ENCODE measurements at places on chromosomes 2 and 18.

DNA sequence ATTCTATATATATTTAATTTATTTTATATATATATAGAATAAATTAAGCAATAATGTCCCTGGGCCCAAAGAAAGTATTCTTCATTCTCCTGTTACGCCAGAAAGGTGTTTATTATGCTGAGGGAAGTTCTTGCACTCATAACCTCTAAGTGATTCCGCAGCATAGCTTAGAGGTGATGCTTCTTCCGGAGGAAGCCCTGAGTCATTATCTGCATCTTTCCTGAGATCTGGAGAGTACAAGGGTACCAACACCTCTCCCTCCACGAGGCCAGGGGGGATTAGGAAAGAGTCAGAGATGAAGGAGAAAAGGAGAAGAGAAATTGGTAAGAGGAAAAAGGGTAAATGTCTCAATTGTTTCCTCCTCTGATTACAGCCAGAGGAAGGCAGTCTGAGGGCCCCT lies 43.1 kb upstream of the RTN4 start:
- no peak for DNase-seq

DNA sequence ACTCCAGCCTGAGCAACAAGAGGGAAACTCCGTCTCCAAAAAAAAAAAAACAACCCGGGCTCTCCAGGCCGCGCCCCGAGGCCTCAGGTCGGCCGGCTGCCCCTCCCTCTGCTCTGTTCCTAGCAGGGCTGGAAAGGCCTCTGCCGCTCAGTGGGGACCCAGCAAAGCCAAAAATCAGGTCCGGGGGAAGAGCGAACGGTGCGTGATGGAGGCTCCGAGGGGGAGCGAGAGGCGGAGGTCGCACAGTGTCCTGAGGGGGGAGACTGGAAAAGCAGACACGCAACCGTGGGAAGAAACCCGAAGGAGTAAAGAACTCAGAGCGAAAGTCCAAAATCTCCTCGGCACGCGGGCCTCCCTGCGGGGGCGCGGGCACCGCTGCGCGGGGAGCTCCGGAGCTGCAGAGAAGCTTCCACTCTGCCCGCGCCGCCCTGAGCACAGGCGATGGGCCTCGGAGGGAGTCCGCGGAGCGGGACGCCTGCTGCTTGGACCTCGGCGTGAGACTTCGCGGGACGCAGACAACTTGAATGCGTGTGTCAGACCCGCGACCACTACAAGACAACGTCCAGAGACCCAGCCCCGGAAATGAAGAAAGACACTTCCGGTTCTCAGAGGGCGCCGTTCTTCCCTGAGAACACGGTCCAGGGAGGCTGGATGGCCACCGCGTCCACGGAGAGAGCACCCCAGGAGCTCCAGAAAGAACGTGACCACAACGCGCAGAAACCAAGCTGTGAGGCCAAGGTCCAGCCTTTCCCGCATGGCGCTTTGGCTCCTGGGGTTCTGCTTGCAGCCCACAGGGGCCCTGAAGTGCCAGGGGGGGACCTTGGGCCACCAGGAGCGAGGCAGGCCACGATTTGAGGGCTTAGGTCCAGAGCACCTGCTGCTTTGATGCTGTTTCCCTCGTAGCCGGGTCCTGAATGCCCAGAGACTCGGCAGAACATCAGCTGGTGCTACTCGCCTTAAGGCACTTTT lies 219.8 kb downstream of the DPP10 start:
- DNase-seq: peak; percentile 62

- DNase-seq: no peak
Observed at GRCh38 chr2:223467196-223467595, 135.0 kb downstream of the SCG2 start.

- DNase-seq: no peak
Observed at GRCh38 chr2:10877651-10878111, 34.1 kb upstream of the KCNF1 start.

DNA sequence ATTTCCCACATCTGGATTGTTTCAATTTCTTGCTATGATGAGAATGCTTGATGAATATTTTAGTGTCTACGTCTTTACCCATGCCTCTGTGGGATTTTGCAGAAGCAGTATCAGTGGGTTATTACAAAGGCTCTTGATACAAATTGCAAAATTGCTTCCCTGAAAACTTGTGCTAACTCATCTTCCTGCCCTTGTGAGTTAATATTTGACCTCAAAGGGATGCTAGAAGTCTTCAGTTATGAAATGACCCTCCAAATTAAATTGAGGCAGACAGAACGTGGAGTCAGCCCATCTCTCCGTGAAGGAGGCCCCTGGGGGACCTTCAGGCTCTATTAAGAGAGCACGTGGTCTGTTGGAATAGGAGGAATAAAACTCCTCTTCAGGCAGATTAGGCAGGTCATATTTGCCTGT lies 239.2 kb upstream of the HS6ST1 start:
- no peak for DNase-seq

- no peak for DNase-seq
Observed at GRCh38 chr2:44778221-44778654, 163.3 kb upstream of the SIX3 start.

DNA sequence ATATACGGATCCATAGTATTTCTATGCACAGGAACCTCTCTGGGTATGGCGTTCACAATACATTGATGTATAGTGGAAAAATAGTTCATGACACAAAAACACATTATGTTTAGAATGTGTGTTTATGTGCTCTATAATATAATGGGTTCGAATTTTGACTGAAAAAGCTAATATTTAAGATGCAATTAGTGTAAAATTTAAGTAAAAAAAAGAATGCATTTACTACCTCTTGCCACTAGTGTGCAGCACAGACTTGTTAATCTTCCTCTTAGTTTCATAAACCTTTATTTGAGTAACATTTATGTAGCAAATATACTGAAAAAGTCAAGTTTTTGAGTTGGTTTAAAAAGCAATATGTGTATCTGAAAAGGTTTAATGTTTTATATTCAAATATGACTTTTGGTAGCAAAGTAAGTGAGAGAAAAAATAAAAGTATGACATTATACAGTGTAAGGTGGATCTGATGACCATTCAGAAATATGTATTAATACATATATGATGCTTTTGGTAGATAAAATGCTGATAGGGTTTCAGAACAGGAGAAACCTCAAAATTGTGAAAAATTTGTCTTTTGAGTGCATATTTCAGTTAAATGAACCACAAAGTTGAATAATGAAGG lies 49.4 kb downstream of the CCDC102B start:
- no peak for DNase-seq

GRCh38 chr2:184302506-184302905 lies 295.8 kb upstream of the ZNF804A start:
- DNase-seq: no peak

DNA sequence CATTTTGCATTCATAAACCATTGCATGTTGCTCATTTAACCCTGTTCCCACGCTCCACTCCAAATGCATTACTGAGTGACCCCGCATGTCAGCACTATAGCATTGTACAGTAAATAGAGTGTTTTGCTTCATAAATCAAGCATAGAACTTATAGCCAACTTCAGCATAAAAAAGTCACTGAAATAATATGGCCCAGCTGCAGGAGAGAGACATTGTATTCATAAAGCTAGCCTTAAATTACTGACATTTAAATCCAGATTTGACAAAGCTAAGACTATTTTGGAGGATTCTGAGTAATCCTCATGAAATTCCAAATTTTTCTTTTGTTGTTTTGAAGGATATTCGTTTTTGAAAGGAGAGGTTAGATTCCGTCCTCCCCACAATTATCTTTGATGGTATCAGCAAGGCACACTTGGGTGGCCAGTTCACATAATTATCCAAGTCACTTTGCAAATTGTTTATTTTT lies 320.9 kb upstream of the TCF4 start:
- DNase-seq: no peak

DNA sequence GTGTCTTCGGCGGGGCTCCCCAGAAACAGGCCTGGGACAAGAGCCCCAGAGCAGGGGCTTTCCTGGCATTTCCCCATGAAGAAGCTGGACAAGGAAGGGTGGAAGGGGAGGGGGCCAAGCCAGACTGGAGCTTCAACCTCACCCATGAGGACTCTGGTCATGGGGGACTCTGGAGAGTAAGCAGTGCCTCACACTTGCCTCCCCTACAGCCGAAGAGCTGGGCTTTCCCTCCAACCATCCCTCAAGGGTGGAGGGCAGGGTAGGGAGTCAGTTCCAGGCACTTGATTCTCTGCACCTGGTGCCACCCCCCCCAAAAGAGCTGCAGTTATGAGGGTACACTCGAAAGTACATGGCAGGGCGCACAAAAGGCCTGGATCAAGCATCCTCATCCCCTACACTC lies 246.6 kb downstream of the TFCP2L1 start:
- DNase-seq: no peak

GRCh38 chr2:155633887-155634570 lies 698.5 kb downstream of the NR4A2 start:
- no peak for DNase-seq

- no peak for DNase-seq
Observed at GRCh38 chr2:196482119-196483065, 157.1 kb upstream of the CCDC150 start.

DNA sequence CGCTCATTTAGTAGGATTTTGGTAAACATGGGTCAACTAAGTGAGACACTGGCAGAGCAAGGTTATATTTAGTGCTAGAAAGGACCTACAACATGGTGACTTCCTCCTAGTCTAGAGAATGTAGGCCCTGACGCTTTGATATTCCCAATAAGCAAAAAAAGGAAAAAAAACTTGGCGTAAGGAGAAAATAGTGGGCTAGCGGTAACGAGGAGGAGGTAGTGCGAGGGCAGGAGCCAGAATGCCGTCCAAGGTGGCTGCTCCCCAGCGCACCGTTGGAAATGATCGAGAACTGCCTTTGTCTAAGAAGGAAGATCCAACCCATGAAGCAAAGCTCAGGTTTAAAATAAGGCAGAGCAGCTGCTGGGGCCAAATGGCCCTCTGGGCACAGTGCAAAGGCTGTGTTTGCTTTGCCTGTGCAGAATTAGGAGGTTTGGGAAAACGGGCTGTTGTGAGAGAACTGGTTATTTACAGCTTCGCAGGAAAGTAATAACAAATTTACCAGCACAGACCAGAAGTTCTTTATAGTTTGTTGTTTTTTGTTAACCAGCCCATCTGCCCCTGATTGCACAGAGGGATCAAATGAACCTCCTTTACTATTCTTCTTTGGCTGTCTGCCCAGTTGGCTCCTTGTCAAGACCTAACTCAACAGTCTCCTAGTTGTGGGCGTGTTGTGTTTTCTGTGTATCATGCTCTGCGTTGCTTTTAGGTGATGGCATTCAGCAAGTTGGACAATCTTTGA lies 86.6 kb downstream of the ITGB1BP1 start:
- DNase-seq: no peak

- no peak for DNase-seq
Observed at GRCh38 chr2:9752441-9753275, 90.6 kb upstream of the TAF1B start.

GRCh38 chr2:43676322-43677050 lies at the start of gene C1GALT1C1L:
Gene C1GALT1C1L, minus strand, starts transcription at chr2:43676429. Its CDS starts 107 bp downstream, at chr2:43676322.
- DNase-seq: no peak

GRCh38 chr2:240820607-240821428 lies 799 bp upstream of the KIF1A start:
- DNase-seq: peak; percentile 54

GRCh38 chr2:12448846-12449505 lies 267.8 kb upstream of the TRIB2 start:
- DNase-seq: no peak

- no peak for DNase-seq
Observed at GRCh38 chr2:224613543-224614286, 28.6 kb upstream of the CUL3 start.

DNA sequence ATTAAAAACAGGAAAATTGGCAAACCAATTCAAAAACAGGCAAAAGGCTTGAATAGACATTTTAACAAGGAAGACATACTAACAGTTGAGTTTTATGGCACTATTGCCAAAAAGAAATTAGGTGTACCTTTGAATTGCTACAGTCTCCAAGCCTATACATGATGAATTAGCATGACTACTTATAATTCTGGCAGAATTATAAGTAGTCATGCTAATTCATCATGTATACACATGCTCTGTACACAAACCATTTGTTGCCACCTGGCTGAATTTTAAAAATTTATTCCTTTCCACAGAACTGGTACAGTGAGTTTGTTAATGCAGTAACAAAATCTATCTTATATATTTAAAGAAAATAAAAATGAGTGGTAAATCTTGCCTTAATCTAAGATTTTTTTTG lies 1332.0 kb upstream of the CRIM1 start:
- DNase-seq: no peak

DNA sequence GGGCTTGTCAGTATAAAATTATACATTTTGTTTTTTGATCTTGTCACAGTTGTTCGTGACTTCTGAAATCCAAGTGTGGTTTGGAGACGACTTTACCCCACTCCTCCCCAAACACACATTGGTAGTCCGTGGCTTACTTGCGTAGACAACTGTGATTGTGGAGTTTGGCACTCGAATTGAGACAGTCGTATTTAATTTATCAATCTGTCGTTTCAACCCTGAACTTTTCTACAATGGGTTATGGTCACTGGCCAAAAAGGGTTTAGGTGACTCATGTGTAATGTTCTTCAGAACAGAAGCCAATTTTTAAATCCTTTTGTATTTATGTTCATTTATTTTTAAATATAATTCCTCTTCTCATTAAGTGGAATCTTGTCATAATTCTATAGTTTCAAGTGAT lies 129.9 kb downstream of the SPTBN1 start:
- DNase-seq: no peak

- no peak for DNase-seq
Observed at GRCh38 chr2:181117206-181117925, 137.0 kb downstream of the UBE2E3 start.

GRCh38 chr2:222862106-222862908 lies 1.5 kb downstream of the ACSL3 start:
- DNase-seq: no peak

GRCh38 chr18:3510024-3510423 lies 60.1 kb downstream of the TGIF1 start:
- DNase-seq: no peak

DNA sequence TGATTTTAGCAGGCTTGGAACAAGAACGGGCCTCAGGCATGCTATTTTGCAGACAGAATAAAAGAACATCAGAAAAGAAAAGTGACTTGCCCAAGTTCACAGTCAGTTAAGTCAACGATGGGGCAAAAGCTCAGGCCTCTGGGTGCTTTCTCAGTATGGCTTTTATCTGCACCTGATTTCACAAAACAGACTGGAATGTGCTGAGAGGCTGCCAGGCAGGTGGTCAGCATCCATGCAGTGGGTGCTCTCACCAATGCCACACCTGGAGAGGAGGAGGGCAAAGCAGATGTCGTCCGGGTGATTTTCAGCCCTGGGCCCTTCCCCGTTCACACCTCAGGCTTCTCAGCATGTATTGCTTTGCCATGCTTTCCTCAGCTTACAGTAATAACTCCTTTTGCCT lies 854.6 kb downstream of the RNF144A start:
- no peak for DNase-seq

DNA sequence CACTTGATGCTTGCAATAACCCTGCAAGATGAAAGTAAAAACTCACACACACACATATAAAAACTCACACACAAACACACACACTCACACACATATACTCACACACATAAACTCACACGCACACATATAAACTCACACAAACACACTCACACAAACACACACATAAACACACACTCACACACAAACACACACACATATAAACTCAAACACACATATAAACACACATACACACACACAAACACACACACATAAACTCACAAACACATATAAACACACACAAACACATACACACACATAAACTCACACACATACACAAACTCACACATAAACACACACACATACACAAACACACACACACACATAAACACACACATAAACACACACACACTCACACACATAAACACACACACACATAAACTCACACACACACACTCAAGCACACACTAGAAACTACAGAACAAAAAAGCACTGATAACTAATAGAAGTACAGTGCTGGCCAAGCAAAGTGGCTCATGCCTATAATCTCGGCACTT lies 117.7 kb upstream of the TEKT4 start:
- no peak for DNase-seq
